ENCODE measurements at places on chromosomes 12 and 14.

DNA sequence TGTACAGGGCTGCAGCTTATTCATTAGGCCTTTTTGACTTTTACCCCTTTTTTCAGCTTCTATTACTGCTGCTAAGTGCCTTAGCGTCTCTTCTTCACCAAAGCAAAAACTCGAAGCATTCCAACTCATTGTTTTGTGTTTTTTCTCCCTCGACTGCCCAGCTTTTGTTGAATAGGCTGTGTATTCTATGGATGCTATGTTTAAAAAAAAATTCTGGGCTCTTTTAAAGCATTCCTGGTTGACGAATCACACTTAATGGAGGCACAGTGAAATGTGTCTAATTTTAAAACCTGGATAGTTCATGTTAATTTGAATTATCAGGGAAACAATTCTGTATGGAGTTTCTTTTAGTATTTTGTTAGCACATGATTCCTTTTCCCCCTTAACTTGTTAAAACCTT is 29.7 kb downstream of the KTN1 start:
- peak; percentile 42 for DNase-seq

GRCh38 chr12:32198555-32198954 is 91.9 kb downstream of the BICD1 start:
- DNase-seq: peak; percentile 91

GRCh38 chr14:52837451-52837850 is 46.0 kb upstream of the GNPNAT1 start:
- no peak for DNase-seq

DNA sequence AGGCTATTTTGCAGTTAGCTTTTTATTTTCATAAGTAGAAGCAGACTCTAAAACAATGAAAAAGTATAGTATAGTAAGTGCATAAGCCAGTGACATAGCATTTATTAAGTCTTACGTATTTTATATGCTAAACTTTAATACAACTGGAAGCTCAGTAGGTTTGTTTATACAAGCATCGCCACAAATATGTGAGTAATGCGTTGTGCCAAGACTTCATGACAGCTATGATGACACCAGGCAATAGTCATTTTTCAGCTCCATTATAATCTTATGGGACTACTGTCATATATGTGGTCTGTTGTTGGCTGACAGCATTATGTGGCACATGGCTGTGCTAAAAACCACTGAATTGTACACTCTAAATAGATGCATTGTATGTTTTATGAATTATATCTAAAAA is 40.3 kb downstream of the SLC38A2 start:
- peak; percentile 40 for DNase-seq

DNA sequence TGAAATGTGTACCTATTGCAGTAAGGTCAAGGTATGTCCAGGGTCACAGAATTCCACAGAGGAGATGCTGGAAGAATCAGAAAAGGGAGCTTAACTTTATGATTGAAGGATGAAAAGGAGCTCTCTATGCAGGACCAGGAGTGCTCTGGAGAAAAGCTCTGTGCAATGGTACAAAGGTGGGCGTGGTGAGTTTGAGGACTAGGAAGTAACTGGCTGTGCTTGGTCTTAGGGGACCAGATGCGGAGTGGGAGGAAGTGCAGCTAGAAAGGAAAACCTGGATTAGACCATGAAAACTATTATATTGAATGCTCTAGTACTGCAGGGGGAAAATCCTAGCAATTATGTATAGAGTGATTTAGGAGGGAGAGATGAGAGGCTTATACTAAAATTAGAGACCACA is 56.8 kb downstream of the BTG1 start:
- no peak for DNase-seq

DNA sequence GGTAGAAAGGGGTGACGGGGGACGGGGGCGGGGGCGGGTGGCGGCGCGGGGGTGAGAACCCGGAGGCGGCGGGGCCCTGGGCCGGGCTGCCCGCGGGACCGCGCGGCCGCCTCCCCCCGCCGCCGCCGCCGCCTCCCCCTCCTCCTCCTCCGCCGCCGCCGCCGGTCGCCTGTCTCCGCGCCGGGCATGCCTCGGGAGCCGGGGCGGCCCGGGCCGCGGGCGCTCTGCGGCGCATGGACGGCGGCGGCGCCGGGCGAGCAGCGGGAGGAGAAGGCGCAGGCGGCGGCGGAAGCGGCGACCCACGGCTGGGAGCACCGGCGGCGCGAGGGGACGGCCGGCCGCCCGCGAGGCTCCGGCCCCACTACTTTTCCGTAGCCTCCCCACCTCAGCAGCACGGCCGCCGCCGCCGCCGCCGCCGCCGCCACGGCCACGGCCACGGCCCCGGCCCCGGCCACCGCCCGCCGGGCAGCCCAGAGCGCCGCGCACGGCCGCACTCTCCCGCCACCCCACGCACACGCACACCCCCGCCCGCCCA is at the start of gene NPAS3:
TSS of gene NPAS3 (plus strand) at position 161 of the 535 bp plus-strand sequence.
- DNase-seq: no peak
